CD4-positive, alpha-beta T cell treated with Interferon gamma for 1 hour (primary cell): ENCODE measurements at places on chromosomes 16 and 17.
A peak's percentile ranks its signal among the peaks of the same experiment; 100 is the strongest.

DNA sequence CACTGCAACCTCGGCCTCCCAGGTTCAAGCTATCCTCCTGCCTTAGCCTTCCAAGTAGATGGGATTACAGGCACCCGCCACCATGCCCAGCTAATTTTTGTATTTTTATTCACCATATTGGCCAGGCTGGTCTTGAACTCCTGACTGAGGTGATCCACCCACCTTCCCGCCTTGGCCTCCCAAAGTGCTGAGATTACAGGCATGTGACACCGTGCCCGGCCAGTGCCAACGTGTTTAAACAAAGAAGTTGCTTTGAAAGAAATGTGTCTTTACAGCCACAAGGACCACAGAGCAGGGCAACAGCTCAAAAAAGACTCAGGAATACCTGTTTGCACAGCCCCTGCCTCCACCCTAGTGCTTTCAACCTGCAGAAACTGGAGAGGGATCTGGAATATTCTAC is 25.0 kb downstream of the ATPAF2 start:
- no peak for DNase-seq

DNA sequence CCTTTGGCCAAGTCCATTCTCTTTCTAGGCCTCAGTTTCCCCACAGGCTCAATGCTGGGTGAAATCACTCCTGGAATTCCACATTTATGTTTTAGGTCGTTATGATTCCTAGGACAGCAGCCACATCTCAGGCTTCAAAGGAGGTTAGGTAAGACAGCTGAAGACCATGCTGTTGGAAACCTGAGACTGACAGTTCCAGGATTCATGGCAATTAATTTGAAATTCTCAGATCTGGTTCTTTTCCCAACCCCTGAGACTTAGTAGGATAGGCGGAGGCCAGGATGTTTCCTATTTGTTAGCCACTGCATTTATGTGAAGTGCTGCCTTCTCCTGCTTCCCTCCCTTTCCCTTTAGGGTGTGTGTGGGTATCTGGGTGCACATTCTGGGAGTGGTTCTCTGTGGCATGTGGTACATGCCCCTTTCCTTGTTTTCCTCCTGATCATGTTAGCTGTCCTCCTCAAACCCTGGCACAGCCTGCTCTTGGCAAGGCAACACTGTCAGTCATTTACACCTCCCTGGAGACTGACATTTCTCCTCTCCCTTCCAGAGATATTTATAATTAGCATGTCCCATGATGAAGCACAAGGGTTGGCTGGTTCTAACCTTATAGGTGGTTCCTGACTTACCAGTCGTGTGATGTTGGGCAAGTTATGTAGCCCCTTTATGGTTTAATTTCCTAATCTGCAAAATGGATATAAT is 91.4 kb upstream of the SALL1 start:
- DNase-seq, result no peak

DNA sequence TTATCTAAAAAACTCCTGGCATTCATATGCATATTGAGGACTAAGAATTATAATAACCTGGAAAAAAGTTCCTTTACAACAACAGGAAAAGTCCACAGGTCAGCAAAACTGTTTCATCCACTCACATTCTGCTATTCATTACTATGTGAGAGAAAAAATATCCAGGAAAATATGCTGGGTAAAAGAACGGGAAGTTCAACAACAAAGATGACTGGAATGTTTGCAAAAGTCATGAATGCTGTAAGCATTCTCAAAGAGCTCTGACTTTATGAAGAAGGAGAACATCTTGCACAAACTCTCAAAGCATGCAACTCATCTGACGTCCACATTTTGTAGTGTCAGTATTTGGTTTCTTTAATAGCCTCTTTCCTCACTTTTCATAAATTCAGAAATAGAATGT is 56.9 kb upstream of the ALDH3A1 start:
- DNase-seq, result no peak

DNA sequence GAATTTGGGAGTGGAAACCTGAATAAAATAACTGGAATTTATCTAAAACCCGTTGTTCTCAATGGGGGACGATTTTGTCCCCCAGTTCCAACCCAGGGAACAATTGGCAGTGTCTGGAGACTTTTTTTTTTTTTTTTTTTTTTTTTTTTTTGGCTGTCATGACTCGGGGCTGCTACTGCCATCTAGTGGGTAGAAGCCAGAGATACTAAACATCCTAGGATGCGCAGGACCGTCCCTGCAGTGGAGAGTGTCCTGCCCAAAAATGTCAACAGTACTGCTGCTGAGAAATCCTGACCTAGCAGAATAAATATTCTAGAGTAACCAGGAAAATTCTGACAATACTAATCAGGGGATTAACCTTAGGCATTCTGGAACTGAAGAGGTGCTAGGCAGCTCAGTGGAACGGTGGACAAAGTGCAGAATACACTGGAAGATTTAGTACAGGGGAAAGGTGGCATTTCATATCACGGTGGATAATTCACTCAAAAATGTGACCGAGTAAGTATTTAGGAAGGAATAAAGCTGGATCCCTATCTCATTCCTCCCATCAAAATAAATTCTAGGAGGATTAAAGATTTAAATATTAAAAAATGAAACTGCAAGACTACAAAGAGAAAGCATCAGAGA is 107.6 kb downstream of the SPECC1 start:
- peak; percentile 27 for DNase-seq

DNA sequence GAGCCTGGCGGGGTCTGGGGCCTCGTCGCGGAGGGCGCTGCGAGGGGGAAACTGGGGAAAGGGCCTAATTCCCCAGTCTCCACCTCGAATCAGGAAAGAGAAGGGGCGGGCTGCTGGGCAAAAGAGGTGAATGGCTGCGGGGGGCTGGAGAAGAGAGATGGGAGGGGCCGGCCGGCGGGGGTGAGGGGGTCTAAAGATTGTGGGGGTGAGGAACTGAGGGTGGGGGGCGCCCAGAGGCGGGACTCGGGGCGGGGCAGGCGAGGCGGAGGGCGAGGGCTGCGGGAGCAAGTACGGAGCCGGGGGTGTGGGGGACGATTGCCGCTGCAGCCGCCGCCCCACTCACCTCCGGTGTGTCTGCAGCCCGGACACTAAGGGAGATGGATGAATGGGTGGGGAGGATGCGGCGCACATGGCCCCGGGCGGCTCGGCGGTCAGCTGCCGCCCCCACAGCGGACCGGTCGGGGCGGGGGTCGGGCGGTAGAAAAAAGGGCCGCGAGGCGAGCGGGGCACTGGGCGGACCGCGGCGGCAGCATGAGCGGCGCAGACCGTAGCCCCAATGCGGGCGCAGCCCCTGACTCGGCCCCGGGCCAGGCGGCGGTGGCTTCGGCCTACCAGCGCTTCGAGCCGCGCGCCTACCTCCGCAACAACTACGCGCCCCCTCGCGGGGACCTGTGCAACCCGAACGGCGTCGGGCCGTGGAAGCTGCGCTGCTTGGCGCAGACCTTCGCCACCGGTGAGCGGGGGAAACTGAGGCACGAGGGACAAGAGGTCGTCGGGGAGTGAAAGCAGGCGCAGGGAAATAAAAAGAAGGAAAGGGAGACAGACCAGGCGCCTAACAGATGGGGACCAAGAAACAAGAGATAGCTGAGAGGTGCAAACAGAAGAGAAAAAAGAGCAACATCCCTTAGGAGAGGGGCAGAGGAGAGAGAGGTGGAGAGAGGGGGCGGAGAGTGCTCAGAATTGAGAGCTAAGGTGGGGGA is at the start of gene PNMT:
Gene PNMT (plus strand): TSS at position 509 of the 980 bp plus-strand sequence. CDS start 23 bp downstream, at position 532.
- DNase-seq, result peak; percentile 64

- DNase-seq, result no peak
Measured at GRCh38 chr16:13543850-13544249, 376.1 kb upstream of the ERCC4 start.

DNA sequence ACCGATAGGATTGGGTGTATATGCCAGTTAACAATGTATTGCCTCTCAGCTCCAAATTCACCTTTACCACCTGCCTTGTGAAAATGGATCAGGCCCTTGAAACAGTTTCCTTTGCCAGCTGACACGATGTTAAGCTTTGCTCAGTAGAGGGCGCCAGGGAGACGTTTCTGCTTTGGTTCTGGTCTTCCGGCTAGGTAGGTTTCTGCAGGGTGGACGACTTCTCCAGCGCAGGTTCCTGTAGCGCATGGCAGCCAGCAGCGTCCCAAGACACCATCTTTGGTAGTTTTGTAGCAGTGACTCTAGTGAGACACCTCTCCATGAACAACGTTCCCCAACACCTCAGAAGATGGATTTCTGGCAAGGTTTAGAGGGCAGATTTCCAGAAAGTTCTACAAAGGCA is 24.0 kb downstream of the SYCE1L start:
- no peak for DNase-seq

DNA sequence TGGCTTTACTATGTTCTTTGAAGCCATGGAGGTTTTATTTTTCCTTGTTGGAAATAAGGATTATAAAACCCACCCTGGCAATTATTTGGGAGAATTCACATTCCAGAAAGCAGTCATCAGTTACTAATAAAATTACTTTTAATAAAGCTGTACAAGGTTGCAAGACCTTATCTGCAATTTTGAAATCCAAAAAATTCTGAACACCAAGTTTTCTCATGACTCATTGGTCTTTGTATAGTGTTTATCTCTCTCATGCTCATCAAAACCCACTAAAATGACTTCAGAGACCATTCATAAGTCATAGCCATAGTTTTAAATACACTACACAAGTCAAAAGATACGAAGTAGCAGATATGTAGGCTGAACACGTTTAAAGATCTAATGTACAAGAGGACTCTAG is 6.0 kb upstream of the KRT38 start:
- DNase-seq, result no peak

DNA sequence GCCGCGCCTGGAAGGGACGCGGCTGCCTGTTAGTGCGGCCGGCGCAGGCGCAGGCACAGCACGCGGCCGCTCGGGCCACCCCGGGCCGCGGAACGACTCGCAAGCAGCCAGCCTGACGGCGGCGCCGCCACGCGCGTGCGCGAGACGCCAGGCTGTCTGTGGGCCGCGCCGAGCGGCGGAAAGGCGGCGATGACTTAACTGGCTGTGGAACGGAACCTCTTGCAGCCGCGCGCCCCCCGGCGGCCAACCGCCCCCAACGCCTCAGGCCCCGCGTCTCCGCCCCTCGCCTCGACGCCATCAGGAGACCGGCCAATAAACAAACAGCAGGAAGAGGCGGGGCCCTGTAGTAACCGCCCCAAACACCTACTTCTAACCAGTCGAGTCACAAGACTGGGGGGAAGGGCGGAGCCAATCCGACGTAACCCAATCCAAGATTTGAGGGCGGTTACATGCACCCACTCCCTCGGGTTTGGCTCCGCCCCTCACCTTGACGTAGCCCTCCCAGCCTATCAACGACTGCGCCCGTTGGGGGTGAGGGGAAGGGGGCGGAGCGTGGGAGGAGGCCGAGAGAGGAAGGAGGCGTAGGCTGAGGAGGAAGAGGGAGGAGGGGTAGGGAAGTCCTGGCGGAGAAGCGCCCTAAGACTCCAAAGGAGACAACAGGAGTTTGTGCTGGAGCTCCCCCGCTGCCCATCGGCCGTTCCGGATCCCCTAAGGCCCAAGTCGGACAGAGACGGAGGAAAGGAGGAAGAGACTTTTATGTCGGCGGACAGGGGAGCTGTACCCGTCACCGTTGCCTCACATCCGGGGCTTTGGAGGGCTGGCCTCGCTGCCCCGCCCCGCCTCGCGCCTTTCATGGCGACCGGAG is at the start of gene FBRS:
Gene FBRS (plus strand): TSS at position 566 of the 865 bp plus-strand sequence. CDS start 1,088 bp downstream, outside the sequence.
- peak; percentile 100 for DNase-seq

DNA sequence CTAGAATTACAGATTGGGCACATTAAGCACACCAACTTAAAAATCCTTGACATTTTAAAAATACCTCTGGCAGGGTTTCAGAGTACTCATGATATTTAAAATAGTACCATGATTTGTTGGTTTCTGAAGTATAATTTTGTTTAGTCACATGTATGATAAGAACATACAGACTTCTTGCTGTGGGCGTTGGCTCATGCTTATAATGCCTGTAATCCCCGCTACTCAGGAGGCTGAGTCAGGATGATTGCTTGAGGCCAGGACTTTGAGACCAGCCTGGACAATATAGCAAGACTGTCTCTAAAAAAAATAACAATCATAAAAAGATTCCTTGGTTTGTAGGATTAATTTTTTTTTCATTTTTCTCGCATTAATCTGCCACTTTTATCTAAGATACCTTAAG is 78.5 kb downstream of the NOS2 start:
- DNase-seq, result no peak

DNA sequence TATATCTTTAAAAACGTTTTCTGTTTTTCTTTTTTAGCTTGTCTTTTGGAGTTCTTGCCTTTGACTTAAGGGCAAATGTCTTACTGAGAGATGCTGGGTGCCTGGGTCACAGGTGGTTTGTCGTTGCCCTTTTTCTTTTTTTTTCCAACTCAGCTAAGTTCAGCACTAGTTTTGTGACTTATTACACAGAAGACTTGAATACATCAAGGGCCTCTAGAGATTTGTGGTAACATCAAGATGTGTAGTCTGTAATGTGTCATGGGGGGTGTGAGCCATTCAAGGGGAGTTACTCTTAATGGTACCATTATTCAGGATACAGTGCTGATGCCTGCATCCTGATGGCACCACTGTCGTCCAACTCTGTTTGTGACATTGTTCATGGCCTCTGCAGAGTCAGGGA is 95.1 kb downstream of the PRKCA start:
- no peak for DNase-seq
